Activated CD4-positive, CD25-positive, alpha-beta regulatory T cell (primary cell): ENCODE measurements at places on chromosomes 4 and X.

DNA sequence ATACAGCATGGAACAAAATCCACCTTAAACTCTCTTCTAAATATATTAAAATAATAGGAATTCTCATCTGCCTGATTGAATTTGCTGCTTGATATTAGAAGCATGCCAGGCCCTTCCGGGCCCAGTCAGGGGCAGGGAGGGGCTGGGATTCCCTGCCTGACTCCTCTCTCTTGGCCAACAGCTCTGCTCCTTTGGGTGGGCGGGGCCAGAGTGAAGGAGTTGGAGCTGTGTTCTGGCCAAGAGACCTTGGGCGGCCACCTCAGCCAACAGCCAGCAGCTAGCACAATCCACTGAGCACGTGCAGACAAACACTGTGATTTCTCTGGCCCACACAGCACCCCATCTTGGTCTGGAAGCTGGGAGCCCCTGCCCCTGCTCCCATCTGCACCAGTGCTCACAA lies 140.3 kb downstream of the PJA1 start:
- DNase-seq = no peak

- no peak for DNase-seq
These were observed 78.2 kb downstream of the OPHN1 start for GRCh38 chrX:68354879-68355628.

GRCh38 chr4:142353149-142353738 lies 492.9 kb downstream of the INPP4B start:
- DNase-seq = no peak

GRCh38 chr4:57131849-57132742 lies 21.9 kb upstream of the IGFBP7 start:
- no peak for DNase-seq

DNA sequence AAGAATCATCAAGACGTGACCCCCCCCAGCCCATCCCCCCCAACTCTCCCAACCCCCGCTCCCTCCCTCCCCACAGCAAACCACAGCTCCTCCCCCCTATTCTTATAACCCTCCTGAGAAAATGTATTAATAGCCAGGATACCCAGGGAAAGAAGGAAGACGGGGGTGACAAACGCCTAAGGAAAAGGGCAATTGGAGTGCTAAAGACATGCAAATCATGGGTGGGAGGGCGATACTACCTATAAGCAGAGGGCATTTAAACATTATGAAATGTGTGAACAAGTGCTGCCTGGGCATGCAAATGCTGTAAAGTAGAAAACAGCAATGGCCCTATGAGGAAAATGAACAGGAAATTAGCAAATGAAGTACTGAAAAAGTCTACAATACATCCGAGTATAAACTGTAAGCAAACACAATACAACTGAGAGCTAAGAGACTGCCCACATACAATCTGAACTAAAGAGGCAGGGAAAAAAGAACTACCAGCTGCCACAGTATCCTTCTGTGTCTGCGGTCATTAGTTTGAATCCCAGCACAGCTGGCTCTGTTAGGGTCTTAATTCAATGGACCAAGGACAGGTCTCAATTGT lies 2.4 kb downstream of the CXXC4 start:
- DNase-seq = no peak

DNA sequence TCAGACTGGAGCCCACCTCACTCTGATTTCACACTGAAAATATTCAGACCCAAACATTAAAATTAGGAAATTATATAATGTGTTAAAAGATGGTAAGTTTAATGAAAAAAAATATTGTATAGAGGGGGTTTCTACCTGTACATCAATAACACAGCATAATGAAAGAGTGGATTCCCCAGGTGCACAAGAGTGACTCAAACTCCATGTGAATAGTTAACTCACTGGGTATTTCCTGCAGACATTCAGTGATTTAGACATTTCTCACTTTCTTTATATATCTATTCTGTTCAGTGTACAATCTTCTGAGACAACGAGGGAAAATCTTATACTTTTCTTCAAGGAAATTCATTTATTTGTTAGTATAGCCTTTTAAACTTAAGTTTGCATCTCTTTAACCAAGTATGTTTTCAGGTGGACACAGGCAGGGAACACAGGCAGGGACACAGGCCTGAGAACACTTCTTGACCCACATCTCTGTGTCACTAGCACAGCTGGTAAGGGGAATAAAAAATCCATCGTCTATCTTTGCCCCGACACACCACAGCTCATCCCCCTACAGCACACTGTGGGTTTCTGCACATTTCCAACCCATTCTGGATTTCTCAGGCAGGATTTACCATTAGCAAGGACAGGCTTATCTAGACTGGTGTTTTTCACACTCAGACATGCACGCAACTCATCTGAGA lies 525.5 kb upstream of the BOD1L1 start:
- no peak for DNase-seq

GRCh38 chr4:151095142-151095541 lies 4.3 kb upstream of the RPS3A start:
- no peak for DNase-seq

GRCh38 chrX:120419463-120419862 lies 49.6 kb downstream of the LAMP2 start:
- no peak for DNase-seq

DNA sequence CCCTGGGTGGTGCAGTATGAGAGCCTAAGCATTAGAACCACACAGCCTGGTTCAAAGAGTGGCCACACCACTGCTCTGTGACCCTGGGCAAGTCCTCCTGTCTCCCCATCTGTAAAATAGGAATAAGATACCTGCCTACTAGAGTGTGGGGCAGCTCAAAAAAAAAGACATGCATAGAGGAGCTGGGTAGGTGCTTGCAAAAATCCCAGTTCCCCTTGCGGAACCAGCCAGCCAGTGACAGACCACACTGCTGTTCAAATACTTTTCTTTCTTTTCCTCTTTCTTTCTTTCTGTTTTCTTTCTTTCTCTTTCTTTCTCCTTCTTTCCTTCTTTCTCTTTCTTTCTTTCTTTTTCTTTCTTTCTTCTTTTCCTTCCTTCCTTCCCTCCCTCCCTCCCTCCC lies 63.0 kb upstream of the TRIM2 start:
- DNase-seq = no peak

- DNase-seq = no peak
These were observed 29.3 kb downstream of the RAP1GDS1 start for GRCh38 chr4:98290511-98290910.

GRCh38 chr4:29390921-29391320 lies 1329.2 kb upstream of the PCDH7 start:
- DNase-seq = no peak

- DNase-seq = no peak
These were observed 11.3 kb upstream of the ARAP2 start for GRCh38 chr4:36255577-36255976.

DNA sequence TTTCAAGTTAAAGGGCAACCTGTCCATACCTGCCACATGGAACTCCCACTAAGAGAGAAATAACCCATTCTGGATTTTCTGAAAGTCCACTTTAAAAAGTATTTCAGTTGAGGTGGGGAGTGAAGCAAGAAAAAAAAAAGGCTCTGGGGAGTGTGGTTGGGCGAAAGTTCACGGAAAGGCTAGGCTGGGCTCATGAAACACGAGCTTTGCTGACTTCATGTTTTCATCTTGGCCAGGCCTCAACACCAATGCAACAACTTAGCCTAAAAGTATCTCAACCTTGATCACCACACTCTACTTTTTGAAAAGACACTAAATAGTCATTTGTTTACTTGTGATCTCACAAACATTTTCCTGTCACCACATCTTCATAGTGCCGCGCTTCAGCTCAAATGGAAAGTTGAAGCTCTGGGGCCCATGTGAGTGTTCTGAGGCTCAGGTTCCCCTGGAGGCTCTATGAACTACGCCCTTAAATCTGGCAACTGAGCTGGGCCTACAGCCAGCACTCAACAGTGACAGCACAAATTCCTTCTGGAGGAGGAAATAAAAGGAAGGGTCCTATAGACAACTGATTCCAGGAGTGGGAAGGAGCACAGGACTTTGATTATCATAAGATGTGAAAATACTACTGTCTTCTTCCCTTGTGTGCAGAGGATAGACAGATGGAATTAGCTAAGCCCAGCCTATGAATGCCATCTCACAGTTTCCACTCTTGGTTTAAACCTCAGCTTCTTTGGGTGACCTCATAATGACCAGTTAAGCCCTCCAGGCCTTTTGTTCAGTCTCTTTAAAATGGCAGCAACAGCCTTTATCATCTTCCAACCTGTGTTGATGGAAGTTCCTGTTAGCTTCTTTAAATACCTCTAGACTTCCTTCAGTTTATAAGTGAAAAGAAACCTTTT lies 5.1 kb downstream of the CD40LG start:
- no peak for DNase-seq

DNA sequence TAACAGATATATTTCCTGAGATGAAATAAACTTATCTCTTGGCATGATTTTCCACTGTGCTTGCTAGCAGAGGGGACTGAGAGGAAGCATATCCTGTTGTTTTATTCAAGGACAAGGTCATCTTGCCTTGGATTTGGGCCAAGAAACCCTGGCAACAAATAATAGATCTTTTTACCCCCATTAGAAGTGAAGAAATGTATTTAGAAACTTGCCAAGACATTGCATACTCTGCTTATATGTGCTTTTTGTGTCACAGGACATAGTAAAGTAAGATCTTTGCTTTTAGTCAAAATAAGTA lies 170.2 kb downstream of the RAPGEF2 start:
- no peak for DNase-seq

GRCh38 chr4:39616651-39617050 lies 22.0 kb downstream of the SMIM14 start:
- DNase-seq = no peak

DNA sequence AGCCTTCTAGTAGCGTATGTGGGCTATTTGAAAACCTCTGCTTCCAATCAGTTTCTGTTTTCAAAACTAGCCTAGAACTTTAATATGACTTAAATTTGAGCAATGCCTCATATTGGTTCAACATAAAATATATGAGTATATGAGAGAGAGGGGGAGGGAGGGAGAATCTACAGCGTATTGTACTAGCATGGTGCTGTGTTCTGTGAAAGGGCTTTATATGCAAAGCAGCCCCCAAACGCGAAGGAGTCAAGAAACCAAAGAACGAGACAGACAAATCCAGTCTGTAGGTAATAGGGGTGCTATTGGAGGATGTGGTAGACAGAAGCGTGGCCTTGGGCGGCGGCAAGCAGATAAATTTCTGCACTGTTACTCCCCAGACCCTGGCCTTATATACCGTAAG lies 784 bp upstream of the ANXA5 start:
- no peak for DNase-seq

DNA sequence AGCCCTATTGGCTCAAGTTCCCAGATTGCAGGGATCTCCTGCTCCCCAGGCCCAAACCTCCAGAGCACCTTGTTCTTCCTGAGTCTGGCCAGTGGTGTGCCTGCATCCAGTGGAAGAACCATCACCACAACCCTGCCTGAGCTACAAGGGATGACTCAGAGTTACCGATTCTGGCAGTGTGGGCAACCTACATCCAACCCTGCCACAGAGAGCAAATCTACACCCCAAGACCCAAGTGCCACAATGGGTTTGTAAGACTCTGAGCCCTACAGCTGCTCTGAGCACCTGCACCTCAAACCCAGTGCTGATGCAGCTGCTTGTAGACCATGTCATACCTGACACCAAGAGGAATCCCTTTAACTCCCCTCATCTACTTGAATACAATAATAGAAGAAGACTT lies 110.0 kb downstream of the SOWAHB start:
- DNase-seq = no peak

GRCh38 chr4:135510582-135510981 lies 1309.0 kb upstream of the PABPC4L start:
- DNase-seq = no peak

DNA sequence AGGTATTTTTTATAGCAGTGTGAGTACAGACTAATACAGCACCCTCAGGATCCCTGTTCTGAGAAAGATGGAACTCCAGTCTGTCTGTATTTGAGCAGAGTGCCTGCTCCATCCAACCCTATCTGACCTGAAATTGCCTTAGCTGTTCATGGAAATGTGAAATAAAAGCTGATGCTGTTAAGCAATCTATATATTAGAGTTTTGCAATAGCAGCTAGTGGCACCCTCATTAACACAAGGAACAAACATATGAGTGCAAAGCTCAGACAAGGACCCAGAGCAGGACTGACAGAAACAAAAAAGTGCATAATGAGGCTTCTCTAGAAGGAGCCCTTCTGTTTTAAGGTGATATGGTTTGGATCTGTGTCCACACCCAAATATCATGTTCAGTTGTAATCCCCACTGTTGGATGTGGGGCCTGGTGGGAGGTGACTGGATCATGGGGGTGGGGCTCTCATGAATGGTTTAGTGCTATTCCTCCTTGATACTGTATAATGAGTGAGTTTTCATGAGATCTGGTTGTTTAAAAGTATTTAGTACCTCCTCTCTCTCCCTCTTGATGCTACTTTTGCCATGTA lies 272.9 kb upstream of the KLF3 start:
- DNase-seq = no peak

DNA sequence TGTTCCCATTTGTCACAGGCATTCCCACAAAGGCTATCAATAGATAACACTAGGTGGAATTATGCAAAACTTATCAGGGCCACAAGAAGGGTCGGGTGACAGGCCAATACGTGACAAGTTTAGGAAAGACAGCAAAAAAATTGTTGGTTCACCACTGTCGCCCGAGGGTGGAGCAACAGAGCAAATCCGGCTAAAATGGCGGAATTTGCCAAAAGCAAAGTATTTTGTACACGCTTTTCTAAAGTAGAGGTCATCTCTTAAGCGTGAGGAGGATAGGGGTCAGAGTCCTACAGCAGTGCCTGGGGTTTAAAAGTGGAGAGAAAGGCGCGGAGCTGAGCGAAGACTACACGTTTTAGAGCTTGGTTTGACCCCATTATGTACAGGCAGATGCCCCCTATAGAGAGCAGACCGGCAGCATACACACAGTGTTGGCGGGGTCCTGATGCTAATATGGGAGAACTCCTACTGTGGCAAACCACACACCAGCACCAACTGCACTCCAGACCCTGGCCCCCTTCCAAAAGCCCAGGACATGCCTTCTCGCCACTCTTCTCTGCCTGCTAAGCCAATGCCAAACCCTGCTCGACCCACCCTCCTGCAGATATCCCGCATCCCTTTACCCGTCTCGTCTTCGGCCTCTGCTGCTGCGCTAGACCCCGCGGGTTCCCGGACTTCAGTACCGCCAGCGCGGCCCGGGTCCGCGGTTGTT lies 733 bp downstream of the CCNA2 start:
- no peak for DNase-seq
